ENCODE measurements at places on chromosomes 2 and 18. TPM values are rescaled to one million over a fixed set of nuclear protein-coding genes. Genes with fewer than 3 reads are reported as not detected.

DNA sequence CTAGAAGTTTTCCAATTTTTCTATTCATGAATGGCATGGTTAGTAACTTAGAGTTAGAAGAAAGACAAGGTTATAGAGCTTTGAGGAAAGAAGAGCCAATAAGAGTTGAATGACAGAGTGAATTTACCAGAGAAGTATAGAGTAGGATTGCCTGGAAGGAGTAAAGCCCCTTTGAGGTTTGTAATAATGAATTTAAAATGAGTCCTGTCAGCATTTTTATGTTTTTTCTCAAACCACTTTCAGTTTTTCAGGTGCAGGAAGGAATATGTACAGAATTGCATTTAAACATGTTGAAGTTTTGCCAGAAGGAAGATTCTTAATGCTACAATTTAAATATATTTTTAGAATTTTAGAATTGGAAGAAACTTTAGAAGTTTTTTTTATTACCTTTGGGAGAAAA is 408.3 kb downstream of the DSC3 start:
- no peak for DNase-seq

GRCh38 chr2:201261471-201261870 is 1.1 kb downstream of the CASP8 start:
- DNase-seq: no peak

- peak; percentile 97 for DNase-seq
These were observed 28.7 kb upstream of the CABLES1 start for GRCh38 chr18:23106575-23106974.

DNA sequence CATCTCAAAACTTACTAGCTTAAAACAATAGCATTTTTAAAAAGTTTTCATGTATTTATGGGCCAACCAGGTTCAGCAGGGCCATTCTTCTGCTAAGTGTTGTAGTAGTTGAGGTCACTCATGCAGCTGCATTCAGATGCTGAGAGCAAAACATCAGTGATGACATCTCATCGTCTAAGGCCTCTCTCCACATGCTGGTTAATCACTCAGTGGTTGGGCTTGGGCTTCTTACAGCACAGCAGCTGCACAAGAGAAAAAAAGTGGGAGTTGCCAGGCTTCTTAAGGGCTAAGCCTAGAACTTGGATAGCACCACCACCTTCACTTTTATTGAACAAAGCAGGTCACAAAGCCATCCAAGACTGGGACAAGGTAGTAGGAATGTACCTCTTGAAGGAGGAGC is 190.3 kb downstream of the IRS1 start:
- DNase-seq: no peak

GRCh38 chr2:134762508-134762907 is 43.7 kb upstream of the TMEM163 start:
- DNase-seq: peak; percentile 66

GRCh38 chr2:235049719-235050118 is 97.9 kb downstream of the SH3BP4 start:
- no peak for DNase-seq

DNA sequence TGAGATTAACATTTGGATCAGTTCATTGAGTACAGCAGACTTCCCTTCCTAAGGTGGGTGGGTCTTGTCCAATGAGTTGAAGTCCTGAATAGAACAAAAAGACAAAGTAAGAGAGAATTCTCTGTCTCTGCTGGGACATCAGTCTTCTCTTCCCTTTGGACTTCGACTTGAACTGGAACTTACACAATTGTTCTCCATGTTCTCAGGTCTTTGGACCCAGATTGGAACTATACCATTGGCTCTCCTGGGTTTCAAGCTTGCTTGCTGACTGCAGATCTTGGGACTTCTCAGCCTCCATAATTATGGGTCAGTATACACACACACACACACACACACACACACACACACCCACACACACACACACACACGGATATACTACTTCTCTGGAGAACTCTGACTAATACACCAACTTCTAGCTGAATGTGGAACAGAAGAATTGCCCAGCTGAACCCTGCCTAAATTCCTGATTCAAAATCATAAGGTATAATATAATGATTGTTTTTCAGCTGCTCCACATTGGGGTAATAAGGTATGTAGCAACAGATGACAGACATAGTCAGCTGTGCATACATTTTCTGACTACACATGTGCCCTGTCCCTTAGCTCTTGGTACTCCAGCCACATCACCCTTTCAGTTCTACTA is 214.0 kb downstream of the TGIF1 start:
- no peak for DNase-seq

The SLC38A11 gene
- total RNA-seq: not detected

The UGT1A3 gene
- total RNA-seq: not detected

The SERPINB11 gene
- not detected for total RNA-seq

The VIT gene
- total RNA-seq: 3.4 TPM

The HTR2B gene
- not detected for total RNA-seq

The FOXI3 gene
- total RNA-seq: not detected

All from A172 (cell line).